CD4-positive, alpha-beta T cell treated with Interleukin-6 for 4 hours (primary cell): ENCODE measurements at places on chromosomes 7 and 10.

GRCh38 chr7:2587778-2588177 is 29.0 kb downstream of the IQCE start:
- DNase-seq: no peak

DNA sequence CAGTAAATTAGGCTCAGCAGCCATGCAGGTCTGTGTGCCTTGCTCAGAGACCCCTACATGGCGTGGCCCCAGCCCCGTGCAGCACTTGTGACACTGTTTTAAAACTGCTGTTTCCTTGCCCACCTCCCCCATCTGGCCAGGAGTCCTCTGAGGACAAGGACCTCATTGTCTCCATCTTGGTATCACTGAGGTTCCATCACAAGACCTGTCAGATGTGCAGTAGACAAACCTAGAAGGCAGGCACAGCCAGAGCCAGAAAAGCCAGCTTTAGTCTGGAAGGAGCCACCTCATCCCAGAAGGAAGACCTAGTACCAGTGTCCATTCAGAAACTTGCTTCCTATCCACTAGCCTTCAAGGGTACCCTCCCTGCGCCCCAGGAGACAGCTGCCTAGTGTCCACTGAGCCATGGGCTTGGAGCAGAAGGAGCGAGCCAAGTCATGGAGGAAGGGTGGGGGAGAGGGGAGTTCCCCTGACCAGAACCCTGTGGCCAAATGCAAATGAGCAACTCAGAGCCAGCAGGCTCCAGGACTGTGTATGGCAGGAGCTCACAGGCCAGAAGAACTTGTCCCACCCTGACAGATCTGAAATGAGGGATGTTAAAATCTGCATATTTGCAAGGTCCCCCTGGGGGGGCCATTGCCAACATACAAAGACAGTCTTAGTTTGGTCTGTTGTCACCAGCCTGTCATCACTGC is 176.1 kb downstream of the SH3PXD2A start:
- DNase-seq: no peak

GRCh38 chr10:60130130-60130579 is 223.8 kb upstream of the CCDC6 start:
- no peak for DNase-seq

- DNase-seq: no peak
These were observed 62.4 kb downstream of the HIF1AN start for GRCh38 chr10:100598166-100598565.

DNA sequence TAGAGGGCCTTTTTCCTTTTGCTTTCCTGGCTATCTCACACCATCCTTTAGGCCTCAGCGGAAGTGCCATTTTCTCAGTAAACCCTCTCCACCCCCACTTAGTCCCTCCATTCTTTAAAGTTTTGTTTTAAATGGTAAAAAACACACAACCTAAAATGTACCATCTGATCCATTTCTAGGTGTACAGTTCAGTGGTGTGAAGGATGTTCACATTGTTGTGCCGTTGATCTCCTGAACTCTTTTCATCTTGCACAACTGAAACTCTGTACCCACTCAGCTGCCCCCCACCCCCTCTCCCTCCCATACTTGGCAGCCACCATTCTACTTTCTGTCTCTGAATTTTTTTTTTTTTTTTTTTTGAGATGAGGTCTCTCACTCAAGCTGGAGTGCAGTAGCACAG is 52.2 kb downstream of the SNX10 start:
- no peak for DNase-seq
